EL (cell line): ENCODE measurements at places on chromosomes 16 and 17.

GRCh38 chr16:64907844-64908243, 214.0 kb downstream of the CDH11 start:
- DNase-seq = peak; percentile 4

- DNase-seq = no peak
These were observed 709 bp downstream of the STAT5A start for GRCh38 chr17:42288803-42289610.

GRCh38 chr16:982145-983043, 824 bp downstream of the SOX8 start:
- no peak for DNase-seq

DNA sequence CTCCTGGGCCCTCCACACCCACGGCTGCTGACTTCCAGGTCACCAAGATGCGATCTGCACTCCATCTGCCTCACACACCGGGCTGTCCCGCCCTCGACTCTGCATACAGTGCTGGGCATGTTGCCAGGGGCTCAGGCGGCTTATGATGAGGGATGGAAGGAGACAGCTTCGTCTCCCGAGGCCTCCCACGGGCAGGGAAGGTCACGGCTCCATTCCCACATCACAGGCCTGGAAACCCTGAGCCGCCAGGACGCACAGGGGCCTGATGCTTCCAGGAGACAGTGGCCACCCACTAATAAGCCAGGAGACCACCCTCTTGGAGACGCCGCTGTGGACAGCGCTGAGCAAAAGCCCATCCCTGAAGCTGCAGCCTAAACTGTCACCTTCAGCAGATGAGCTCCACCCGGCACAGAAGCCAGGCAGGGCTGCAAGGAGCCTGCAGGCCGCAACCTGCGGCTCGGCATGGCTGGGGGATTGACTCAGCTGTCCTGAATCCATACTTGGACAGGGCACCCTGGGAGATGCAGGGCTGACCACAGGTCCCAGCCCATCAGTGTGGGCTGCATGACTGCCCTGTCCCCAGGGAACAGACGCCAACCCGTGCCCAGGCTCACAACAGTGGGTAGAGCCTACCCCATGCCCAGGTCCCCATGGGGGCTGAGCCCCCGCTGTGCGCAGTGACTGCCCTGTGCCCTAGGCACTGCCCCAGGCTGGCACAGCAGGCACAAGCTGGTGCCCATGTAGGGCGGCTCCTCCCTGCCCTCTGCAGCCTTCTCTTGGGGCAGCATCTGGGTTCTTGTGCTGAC, 34.4 kb downstream of the SLC7A5 start:
- DNase-seq = no peak

- DNase-seq = no peak
These were observed 72.8 kb downstream of the SCNN1B start for GRCh38 chr16:23374721-23375510.

DNA sequence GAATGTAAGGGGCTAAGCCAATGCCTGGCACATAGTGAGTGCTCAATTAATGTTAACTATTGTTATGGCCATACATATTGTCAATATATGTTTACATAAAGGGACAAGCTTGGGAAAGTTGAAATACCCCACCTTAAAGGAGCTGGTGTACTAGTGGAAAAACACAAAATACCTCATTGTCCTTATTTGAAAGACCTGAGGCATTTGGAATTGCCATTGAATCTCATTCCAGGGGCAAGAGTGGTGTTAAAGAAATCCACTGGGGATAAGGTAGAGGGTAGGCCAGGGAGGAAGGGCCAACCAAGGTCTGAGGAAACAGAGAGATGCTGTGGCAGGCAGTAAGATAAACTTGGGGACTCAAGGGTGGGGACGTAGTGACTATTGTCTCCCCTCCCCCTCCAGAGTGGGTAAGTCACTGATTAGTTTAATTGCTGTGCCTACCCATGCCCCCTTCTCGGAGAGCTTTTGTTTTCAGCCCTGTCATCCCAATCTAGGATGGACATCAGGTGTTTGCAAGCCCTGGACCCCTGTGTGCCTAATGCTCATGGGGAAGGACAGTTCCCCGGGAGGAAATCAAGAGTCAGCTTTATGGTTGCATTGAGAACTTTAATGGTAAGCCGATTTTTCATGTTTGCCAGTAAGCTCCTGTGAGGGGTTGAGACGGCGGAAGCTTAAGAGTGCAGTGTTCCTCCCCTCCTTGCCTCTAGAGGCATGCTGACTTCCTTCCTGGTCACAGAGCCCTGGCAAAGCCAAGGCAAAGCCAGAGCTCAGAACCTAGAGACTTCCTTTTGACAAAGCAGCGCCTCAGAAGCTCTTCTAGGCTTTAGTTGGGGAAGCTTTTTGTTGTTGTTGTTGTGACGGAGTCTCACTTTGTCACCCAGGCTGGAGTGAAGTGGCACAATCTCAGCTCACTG, 2.5 kb upstream of the HEATR9 start:
- no peak for DNase-seq

DNA sequence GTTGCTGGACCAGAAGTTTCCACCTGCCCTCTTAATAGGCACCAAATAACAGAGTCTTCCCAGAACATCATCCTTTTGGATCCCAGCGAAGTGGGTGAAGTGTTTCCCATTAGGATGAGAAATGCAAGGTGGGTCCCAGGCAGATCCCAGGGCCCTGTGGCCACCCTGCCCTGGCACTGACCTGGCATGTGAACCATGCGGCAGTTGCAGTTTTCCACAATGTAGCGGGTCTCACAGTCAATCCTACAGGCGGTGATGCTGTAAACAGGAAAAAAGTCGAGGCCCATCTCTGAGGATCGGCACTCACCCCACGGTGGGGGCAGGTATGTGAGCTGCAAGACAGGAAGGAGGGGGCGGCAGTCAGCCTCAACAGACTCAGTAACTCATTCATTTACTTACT, 36.4 kb downstream of the SPACA3 start:
- DNase-seq = no peak

- DNase-seq = no peak
These were observed 141.1 kb downstream of the GSG1L start for GRCh38 chr16:27922433-27922832.

DNA sequence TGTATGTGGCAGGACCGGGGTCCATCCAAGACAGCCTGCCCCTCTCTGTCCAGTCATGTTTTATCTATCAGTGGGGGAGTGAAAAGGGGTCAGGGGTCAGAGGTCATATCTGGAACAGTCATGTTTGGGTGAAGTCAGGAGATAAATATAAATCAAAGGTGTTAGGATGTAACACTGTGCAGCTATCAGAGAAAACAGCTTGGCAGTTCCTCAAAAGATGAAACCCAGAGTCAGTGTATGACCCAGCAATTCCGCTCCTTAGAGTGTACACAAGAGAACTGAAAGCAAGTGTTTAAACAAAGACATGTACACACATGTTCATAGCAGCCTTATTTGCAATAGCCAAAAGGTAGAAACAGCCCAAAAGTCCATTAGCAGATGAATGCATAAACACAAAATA, 361.3 kb downstream of the FOXL1 start:
- DNase-seq = no peak

- no peak for DNase-seq
These were observed 28.5 kb upstream of the TBX2 start for GRCh38 chr17:61371179-61371578.

DNA sequence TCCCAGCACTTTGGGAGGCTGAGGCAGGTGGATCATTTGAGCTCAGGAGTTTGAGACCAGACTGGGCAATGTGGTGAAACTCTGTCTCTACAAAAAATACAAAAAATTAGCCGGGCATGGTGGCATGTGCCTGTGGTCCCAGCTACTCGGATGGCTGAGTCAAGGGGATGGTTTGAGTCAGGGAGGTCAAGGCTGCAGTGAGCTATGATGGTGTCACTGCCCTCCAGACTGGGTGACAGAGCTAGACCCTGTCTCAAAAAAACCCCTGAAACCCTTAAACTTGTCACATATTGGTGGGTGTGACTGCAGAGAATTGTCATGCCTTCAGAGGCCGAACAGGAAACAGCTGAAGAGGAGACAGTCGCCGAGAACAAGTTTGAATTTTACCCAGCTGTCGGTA, 13.4 kb downstream of the RPTOR start:
- no peak for DNase-seq

DNA sequence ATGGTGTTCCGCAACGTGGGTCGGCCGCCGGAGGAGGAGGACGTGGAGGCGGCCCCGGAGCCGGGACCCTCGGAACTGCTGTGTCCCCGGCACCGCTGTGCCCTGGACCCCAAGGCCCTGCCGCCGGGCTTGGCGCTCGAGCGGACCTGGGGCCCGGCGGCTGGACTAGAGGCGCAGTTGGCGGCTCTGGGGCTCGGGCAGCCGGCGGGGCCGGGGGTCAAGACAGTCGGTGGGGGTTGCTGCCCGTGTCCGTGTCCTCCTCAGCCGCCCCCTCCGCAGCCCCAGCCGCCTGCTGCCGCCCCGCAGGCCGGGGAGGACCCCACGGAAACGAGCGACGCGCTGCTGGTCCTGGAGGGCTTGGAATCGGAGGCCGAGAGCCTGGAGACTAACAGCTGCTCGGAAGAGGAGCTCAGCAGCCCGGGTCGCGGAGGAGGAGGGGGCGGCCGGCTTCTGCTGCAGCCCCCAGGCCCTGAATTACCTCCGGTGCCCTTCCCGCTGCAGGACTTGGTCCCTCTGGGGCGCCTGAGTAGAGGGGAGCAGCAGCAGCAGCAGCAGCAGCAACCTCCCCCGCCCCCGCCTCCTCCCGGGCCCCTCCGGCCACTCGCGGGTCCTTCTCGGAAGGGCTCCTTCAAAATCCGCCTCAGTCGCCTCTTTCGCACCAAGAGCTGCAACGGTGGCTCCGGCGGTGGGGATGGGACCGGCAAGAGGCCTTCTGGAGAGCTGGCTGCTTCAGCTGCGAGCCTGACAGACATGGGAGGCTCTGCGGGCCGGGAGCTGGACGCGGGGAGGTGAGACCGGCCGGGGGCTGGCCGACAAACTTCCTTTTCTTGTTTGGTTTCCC, 821 bp downstream of the SOCS7 start:
- peak; percentile 35 for DNase-seq

- no peak for DNase-seq
These were observed 4.5 kb downstream of the FBXL19 start for GRCh38 chr16:30927789-30928378.

GRCh38 chr17:35730400-35731005, 936 bp upstream of the RASL10B start:
- DNase-seq = no peak

DNA sequence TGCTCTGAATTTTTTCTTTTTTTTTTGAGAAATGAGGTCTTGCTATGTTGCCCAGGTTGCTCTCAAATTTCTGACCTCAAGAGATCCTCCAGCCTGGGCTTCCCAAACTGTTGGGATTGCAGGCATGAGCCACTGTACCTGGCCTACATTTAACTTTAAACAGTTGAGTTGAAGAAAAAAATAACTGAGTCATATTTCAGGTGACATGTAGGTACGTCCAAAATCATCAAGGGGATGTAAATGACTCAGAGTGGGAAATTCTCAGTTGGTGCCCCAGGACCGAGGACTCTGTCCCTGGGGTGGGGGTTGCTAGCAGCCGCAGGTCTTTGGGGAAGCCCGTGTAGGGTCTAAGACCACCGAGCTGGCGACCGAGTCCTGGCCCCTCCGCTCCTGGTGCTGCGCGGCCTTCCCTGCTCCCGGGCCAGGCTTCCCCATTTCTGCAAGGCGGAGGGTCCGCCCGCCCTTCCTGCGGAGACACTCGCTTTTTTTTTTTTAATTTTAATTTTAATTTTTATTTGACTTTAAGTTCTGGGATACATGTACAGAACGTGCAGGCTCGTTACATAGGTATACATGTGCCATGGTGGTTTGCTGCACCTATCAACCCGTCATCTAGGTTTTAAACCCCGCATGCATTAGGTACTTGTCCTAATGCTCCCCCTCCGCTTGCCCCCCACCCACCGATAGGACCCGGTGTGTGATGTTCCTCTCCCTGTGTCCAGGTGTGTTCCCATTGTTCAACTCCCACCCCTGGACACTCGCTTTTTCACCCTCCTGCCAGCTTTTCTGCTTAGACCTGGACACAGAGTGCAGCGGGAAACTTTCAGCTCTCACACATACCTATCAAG, 12.7 kb upstream of the N4BP1 start:
- no peak for DNase-seq

GRCh38 chr17:8333281-8333680, 6.4 kb upstream of the ODF4 start:
- no peak for DNase-seq

- peak; percentile 70 for DNase-seq
These were observed 48.2 kb downstream of the SPACA3 start for GRCh38 chr17:33039874-33040273.

GRCh38 chr17:29682987-29683386, 60.3 kb upstream of the CORO6 start:
- DNase-seq = peak; percentile 15

DNA sequence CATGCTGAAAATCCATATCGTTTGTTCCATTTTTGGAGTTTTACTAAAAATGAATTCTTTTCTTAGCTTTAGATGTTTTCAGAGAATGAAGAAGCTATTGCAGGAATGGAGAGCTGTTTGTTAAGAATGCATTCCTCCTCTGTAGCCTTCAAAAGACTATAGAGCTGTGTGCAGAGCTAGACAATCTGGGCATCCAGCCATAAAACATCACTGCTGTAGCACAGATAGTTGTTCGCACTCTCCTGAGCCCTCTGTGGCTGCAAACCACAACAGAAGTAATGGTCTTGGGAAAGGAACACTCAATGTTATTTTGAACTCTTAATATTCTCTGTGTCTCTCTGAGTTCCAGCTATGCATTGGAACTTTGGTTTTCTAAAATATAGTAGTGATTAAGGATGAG, 4.9 kb downstream of the TNRC6C start:
- DNase-seq = peak; percentile 76

DNA sequence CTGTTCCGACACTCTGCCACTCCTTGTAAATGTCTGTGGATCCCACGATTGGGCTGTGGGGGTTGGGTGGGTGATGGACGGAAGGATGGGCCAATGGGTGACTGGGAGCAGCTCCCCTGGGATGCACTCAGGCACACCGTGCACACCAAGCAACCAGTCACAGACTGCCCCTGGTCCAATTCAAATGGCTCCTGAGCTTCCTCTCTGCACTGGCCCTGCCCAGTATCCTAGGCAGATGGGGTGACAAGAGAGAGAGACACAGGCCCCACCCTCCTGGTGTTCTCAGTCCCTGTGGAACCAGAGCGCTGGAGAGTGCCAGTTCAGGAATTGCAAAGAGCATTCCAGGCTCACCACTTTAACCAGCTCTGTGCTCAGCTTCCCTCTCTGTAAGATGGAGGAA, 32.8 kb downstream of the BEAN1 start:
- DNase-seq = peak; percentile 12

DNA sequence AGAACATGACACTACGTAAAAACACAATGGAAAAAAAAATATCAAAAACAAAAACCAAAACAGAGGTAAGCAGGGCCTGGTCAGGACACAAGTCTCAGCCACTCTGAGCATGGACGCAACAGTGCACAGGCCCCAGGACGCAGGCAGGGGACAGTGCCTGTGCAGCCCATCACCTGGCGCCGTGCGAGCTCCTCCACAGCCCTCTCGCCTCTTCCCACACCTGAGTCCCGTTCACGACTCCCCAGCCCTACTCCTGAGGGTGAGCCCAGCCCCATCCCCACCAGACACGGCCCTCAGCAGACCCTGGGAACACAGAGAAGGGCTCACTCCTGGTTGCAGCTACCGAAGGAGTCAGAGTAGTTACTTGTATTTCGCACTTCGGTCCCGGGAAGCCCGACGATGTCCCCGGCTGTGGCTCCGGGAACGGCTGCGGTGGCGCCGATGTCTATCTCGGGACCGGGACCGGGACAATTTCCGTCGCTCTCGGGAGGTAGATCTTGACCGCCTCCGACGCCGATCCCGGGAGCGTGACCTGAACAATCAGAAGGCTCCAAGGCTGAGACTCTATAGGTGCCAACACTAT, 9.4 kb downstream of the HBQ1 start:
- DNase-seq = no peak
